Stimulated activated CD8-positive, alpha-beta memory T cell treated with anti-CD3 and anti-CD28 coated beads, Interleukin-7, amount 100 ng/mL, for 1 hour (primary cell): ENCODE measurements at places on chromosomes 5 and 9.

- DNase-seq: no peak
These were observed 178.0 kb downstream of the ESM1 start for GRCh38 chr5:54807421-54807820.

DNA sequence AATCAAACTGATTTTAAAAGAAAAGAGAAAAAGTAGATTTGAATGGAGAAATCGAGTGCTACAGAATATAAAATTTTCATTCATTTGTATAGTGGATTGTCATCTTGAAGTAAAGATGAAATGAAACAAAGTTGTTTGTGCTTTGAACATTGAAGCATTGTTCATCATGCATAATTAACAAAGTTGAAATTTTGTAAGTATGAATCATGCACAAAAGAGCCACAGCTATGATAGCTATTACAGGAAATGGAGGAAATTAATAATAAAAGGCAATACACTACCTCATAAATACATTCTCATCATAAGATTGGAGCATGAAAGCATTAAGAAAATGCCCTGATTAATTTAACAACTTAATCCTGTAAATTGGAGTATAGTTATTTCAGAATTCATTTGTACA is 153.4 kb upstream of the TLX3 start:
- DNase-seq: no peak

GRCh38 chr5:125044491-125045282 is 298.2 kb upstream of the ZNF608 start:
- no peak for DNase-seq

GRCh38 chr5:123474228-123474627 is 37.7 kb upstream of the CSNK1G3 start:
- no peak for DNase-seq

GRCh38 chr9:127218818-127219217 is 45.8 kb upstream of the GARNL3 start:
- no peak for DNase-seq

DNA sequence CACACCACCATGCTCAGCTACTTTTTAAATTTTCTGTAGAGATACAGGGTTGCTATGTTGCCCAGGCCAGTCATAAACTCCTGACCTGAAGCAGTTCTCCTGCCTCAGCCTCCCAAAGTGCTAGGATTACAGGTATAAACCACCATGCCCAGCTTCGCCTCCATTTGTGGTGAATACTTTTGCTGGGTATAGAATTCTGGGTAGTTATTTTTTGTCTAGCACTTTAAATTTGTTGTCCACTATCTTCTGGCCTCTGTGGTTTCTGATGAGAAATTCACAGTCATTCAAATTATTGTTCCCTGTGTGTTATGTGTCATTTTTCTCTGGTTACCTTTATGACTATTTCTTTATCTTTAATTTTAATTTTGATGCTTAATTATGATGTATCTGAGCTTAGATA is 57.7 kb upstream of the EXOC3 start:
- no peak for DNase-seq

- DNase-seq: no peak
These were observed 133.0 kb downstream of the ZSWIM6 start for GRCh38 chr5:61465066-61465465.

DNA sequence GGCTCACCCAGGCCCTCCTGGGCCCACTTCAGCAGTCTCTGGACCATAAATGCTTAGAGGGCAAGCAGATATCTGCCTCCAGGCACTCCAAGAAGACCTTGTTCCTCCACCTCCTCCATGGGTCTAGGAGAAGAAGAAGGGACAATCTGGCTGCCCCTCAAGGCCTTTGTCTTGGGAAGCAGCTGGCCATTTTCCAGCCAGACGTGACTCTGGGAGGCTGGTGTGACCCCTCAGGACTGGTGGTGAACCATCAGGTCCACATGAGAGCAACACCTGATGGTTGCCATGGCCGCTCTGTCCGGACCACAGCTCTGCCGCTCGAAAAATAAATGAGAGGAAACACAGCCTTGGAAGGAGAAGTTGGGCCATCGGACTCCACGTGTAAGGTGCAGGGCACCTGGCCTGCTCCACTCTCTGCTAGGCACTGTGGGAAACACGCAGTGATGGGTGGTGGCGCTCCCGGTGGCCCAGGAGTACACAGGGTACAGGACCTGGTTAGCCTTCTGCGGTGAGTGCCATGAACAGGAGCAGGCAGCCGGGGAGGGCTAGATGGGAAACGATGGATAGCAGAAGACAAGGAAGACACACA is 3.0 kb upstream of the COL5A1 start:
- no peak for DNase-seq

- no peak for DNase-seq
These were observed 485.1 kb downstream of the CSNK1G3 start for GRCh38 chr5:123997064-123997461.

GRCh38 chr5:73751254-73751914 is 125.4 kb downstream of the ARHGEF28 start:
- no peak for DNase-seq

DNA sequence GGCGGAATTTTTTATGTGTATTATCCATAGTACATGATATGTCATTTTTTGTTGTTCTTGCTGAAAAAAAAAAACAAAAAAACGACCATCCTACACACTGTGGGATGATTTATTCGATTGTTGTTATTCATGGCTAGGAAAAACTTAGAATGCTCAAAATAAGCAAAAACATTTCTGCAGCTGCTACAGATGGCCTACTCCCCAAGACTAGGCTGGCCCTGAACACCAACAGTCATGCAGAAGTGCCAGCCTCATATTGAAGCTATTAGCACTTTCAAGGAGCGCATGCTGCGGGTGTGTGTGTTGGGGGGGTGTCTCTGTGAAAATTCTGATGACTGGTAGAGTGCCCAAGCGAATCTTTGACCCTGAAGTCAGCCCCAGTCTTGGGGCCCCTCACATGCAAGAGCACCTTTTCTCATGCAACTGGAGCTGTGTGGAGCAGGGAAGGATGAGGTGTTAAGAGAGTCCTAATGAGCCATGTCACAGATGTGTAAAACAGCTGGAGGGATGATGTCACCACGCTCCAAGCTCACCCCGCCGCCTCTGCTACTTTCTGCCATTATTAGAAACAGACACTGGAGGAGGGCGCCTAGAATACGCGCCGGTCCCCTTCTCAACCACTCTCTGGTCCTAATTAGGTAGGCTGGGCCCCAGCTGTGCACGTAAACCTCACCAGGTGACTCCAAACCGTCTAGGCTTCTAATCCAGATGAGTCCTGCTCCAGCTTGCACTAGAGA is 61.0 kb upstream of the SMIM23 start:
- no peak for DNase-seq

DNA sequence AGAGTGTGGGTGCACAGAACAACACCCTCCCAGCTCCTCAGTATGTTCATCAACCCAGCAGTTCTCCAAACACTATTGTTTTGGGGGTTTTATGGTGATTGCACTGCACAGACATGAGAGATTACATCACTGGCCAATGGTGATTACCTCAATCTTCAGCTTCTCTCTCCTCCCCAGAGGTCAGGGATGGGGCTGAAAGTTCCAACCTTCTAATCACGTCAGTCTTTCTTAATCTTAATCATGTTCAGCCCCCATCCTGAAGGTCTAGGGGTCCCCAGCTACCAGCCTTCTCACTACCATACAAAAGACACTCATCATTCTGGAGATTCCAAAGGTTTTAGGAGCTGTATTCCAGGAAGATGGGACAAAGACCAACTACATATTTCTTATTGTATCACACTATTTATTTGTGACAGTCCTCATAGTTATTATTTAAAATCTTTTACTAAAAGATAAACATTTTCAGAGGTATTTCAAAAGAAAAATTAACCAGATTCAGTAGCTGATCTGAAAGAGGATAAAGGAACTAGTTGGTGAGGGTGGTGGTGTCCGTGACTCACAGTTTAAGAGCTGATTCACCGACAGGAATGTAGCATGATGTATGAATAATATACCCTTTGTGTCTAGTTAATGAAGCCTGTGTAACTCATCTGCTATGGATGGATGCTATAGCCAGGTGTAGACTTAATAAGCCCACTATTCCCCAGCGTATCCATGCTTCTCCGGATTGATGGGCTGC is 35.6 kb downstream of the RASEF start:
- DNase-seq: no peak

- no peak for DNase-seq
These were observed 132.7 kb upstream of the POU5F2 start for GRCh38 chr5:93874080-93874479.
